ENCODE measurements at places on chromosomes 2 and 18. TPM values are rescaled to one million over a fixed set of nuclear protein-coding genes. Genes with fewer than 3 reads are reported as not detected.

UGT1A4 gene
- total RNA-seq: not detected

CHMP3 gene
- total RNA-seq: 89.4 TPM

XPO1 gene
- 236 TPM for total RNA-seq

ZNF519 gene
- total RNA-seq: 12.6 TPM

RBM43 gene
- 8.6 TPM for total RNA-seq

ADRA2B gene
- total RNA-seq: 2.4 TPM

RFX8 gene
- 2.7 TPM for total RNA-seq

GALR1 gene
- 0.16 TPM for total RNA-seq

PLGLB1 gene
- total RNA-seq: 0.37 TPM

MBOAT2 gene
- total RNA-seq: 24.2 TPM

DNA sequence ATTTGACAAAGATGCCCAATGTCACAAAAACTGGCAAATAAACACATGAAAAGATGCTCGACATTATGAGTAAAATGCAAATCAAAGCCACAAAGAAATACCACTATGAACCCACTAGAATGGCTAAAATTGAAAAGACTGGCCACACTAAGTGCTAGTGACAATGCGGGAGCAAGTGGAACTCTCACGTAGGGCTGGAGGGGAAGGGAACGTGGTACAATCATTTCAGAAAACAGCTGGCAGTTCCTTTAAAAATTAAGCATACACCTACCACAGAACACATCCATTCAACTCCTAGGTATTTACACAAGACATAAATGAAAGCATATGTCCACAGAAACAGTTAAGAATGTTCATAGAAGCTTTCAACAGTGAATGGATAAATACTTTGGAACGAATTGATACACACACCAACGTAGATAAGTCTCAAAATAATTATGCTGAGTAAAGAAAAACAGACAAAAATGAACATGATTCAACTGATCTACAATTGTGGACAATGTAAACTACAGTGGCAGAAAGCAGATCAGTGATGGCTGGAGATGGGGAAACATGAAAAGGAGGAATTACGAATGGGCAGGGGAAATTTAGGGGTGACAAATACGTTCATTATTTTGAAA is 71.7 kb downstream of the MYOM1 start:
- no peak for DNase-seq

DNA sequence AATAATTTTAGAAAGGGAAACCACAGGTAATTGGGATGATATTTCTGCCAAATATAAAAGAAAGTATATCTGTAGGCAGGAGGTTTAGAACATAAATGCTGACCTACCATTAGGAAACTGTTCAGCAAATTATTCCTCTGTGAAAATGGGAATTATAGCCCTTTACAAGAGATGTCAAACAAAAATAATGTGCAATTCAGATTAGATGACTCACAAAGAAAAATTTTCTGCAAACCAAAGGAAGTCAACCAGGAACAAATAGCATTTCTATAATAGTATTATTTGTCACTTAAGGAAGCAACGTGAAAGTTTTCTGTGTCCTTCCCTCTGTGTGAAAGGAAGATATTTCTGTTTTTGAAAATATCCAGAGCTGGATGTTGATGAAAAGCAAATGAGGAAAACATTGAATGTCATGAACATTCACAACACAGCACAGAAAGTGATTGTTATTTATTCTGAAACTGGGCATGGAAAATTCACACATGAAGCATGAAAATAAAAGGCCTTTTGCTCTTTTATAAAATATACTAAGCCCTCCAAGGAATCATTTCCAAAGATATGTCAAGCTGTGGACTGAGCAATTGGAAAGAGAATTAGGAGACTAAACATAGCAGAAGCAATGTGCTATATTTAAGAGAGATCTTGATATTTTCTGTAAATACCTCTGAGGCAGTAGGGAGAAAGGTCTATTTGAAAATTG is 57.9 kb upstream of the SPHKAP start:
- DNase-seq: no peak

DNA sequence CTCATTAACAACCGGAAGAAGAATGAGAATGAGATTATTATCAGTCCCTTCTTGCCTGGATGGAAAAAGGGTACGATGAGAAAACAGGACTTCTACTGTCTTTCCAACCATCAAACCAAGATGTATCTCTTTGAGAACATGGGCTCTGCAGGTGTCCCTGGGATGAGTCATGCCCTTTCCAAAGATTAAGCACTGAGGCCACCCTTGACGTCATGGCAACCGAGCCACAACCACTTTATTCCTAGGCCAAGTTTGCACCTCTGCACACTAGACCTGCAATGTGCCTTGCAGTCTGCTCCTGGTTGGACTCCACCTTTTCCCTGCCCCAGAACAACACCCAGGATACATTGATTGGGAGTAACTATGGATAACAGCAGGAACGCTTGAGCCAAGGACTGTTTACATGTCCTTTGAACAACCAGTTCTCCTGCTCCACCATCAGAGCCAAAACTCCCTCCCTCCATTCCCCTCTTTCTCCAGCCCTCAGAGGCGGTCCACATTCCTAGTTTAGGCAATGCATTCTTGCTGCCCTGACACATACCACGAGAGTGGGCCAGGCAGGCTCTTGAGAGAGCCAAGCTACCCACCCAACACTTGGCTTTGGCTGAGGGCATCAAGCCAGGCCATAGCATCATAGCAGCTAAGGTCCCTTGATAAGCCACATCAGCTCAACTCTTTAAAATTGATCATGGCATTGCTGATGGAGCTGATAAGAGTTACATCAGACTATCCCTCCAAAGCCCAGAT is 310.7 kb downstream of the TNS1 start:
- peak; percentile 56 for DNase-seq

GRCh38 chr2:198213253-198213652 is 408.9 kb downstream of the PLCL1 start:
- DNase-seq: no peak

GRCh38 chr2:98769784-98770183 is 38.9 kb upstream of the MGAT4A start:
- DNase-seq: no peak

DNA sequence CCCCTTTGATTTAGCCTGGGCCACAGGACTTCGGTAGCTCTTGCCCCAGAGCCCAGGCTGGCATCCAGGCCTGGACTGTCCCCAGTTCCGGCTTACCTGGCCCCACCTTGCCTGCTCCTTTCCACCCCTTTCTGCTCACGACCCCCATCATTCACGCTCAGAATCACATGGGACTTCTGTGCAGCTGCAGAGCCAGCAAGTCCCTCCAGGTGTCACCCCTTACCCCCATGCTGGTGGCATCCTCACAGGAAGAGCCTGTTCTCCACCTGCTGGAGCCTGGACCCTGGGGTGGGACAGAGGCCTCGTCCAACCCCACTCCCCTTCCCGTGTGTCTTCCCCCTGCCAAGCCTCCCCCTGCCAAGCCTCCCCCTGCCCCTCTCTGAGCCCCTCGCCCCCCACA is 7.9 kb upstream of the KCNIP3 start:
- no peak for DNase-seq

DNA sequence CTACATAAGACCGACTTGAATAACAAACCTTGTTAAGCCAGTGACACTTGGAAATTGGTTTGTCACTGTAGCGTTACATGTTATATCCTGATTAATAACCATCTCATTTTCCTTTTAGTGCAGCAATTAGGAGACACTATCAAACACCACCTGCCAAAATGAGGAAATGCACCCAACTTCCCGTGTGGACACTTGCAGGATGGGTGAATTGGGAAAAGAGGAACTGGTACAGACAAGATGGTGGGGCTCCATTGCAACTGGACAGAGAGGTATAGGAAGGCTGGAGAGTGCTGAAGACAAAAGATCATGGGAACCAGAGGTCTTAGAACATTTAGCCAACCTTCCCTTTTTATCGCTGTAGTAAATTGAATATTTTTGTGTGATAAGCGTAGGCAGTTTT is 816.3 kb upstream of the HS6ST1 start:
- DNase-seq: no peak

DNA sequence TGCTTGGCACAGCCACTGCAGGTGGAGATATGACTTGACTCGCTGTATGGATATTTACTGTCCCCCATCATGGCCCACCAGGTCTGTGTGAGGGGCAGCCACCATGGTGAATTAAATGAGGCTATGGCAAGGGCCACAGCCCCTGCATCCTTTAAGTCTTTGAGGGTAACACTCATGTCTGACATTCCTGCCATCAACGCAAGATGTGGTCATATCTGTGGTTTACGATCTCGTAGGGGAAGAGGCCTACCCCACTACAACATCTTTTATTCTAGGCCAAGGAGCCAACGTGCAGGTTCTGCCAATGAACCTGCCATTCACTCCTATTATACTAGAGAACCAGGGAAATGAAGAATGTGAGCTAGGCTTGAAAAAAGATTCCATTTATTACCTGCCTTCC is 381.6 kb upstream of the ID2 start:
- no peak for DNase-seq

DNA sequence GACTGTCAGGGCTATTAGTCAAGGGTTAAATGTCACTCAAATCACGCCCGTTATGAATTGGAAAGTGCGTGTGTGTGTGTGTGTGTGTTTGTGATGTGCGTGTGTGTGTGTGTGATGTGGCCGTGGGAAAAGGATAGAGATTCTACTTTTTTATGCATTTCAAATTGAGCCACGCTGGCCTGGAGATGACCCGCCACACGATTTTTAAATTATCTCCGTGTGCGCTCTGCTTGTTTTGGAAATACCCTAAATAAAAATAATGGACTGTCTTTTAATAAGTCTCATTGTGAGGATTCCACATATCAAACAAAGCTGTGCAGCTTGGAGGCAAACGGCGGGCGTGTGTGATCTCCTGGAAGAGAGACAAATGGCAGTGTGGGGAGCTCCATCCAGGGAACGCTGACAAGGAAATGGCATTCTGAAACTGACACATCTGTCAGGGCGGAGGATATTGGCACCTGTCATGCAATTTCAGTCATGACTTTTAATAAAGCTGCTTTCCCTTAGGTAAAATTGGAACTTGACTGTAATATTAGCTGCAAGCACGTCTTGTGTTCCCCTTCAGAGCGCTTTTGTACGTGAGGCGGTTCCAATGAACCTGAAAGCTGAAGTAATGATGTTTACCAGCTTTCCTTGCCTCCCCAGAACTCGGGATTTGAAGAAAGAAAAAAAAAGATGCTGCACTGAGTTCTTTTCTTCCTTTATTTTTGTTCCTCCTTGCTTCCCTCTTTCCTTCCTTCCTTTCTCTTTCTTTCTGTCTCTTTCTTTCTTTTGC is 381.8 kb upstream of the SMIM21 start:
- DNase-seq: no peak

- DNase-seq: no peak
Observed at GRCh38 chr2:54461261-54461660, 5.1 kb downstream of the SPTBN1 start.

DNA sequence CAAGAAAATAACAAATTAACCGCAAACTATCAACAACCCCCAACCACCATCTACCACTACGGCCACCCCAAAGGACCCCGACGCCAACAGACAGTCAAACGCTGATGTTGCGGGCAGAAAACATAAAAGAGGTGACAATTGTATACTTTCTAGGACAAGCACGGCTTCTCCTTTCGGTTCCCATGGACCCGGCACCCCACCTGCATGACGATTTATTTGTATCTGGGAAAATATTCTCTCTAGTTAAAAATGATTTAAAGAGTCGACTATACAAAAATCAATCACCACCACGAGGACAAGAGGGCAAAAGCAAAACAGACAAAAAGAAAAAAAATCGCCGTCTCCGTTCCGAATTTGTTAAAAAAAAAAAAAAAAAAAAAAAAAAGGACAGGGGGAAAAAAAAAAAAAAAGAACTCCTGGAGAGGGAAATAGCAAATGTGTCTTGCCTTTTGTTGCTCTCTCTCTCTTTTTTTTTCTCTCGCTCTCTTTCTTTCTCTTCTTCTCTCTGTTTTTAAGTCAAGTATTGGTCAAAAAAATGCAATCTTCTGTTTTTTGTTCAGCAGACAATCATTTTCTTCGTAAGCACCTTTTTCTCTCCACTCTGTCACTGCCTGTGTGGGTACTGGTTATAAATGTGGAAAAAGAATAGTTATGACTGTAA is 3.6 kb downstream of the SIX3 start:
- no peak for DNase-seq

DNA sequence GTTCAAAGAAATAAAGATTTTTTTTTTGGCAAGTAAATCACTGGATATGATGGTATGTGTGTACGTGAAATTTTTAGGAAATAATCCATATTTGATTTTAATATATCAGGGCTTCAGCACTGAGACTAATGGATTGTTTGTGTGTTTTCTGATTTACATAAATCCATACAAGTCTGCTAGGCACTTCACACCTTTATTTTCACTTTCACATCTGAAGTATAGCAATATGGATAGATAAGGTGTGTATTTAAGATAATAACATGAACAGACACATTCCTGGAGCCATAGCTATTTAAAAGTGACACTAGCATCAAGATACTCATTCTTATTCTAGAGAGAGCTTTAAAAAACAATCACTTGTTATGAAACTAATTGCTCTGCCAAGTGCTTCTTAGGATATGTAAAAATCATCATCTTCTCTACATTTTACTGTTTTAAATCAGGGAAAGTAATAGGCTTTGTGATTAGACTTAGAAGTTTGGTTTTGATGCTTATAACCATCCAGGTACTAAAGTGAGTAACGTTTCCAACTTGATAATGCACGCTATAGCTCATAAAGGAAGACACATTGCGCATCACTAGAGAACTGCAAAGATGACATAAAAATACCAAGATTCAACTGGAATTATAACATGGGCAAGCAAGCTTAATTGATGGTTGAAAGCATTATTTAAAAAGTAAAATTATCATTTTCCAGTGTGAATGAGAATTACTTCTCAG is 208.9 kb downstream of the ZEB2 start:
- DNase-seq: no peak

- DNase-seq: no peak
Observed at GRCh38 chr2:70655786-70656185, 102.2 kb upstream of the TGFA start.

- no peak for DNase-seq
Observed at GRCh38 chr18:46856973-46857372, 60.3 kb downstream of the PIAS2 start.

GRCh38 chr2:37556256-37556655 is 115.2 kb downstream of the CDC42EP3 start:
- no peak for DNase-seq

DNA sequence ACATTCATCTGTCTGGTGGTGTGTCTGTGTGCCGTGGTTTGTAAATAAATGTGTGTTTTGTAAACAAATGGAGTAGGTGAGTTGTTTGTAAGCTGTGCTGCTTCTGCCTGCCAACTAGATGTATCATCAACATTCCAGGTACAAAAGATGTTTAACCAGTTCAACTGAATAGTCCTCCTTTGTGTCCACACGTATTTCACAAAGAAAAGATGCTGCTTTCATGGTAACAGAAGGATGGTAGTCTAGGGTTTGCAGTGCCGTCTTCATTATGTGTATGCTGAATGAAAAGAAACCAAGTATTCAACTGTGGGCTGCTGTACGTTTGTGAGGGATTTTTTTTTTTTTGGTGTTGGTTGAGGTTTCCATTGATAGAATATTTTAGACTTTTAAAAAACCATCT is 72.1 kb downstream of the CAMKMT start:
- DNase-seq: no peak

Data from testis (tissue), 5 donors.